Stimulated activated CD8-positive, alpha-beta memory T cell treated with anti-CD3 and anti-CD28 coated beads, Interleukin-15, amount 100 ng/mL, for 48 hours (primary cell): ENCODE measurements at places on chromosomes 5 and 9.
A peak's percentile ranks its signal among the peaks of the same experiment; 100 is the strongest.

DNA sequence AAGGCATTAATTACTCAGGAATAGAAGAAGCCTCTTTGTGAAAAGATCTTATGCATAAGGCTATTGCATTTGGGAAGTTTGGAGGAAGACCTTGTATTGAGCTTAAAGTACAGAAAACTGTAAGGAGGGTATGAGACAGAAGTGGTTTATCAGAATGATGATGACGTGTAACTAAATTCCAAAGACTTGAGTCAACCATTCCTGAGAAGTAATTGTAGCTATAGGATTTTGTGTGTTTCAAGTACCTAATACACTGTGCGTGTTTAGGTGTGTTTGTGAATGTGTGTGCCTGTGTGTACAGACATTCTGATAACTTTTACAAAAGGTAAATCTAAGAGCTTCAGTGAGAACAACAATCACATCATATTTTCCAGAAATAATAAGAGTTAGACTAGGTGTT is 46.5 kb upstream of the IRX2 start:
- DNase-seq = no peak

- peak; percentile 82 for DNase-seq
Measured at GRCh38 chr5:892394-893136, at the start of the genes BRD9 and TRIP13. TSS of gene BRD9 (minus strand) at chr5:892801. CDS start at chr5:892657, 144 bp downstream. TSS of gene TRIP13 (plus strand) at chr5:892884. CDS start at chr5:892999, 115 bp downstream.

GRCh38 chr5:96873449-96873848 is 2.9 kb upstream of the ERAP2 start:
- no peak for DNase-seq

DNA sequence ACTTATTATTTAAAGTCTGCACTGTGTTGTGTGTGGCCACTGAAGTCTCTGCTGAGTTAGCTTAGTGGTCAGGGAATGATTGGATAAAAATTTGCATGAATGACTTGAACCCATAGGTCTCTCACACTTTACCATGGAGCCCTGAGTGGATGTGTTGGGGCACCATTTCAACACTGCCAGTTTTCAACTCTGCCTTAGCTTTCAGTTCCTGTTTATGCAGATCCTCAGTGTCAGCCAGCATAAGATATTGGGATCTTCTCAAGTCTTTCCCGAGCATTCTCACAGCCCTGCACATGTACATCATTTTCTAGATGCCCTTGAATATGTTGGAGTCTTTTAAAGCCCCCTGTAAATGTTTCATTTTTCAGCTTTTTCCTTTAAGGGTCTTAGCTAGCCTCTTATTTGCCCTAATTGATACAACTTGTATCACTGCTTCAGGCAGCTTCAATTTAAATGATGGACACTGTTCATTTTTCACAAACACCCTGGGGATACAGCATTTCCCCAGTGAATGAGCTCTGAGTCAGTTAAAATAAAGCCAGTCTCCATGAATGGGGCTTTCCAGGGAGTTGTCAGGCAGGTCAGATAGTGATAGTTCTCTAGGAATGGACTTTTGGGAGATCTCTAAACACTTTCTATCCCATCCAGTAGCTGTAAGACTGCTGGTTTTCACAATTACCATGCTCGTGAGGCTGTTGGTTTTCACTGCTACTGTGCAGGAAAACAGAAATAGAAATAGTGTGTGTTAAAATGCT is 211.9 kb upstream of the PAPPA start:
- DNase-seq = no peak

- DNase-seq = no peak
Measured at GRCh38 chr5:58759745-58760144, 176.9 kb downstream of the RAB3C start.

- no peak for DNase-seq
Measured at GRCh38 chr5:98827161-98827560, 53.7 kb downstream of the RGMB start.

GRCh38 chr5:173562451-173562850 is 54.0 kb downstream of the BOD1 start:
- DNase-seq = no peak

DNA sequence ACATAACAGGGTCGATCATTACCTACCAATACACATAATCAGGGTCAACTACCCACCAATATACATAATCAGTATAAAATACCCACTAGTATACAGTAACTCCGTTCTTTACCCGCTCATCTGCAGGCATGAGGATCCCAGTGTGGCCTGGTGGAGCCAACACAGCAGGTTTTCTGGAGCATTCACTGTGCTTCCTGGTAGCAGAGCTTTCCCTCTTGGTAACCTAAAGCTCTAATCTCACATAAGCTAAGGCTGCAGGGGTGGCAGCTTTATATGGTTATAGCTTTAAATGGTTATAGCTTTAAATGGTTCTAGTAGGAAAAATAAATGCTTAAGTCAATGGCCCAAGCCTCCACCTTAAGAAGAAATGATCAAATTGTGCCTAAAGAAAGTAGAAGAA is 11.9 kb downstream of the LCN1 start:
- no peak for DNase-seq

DNA sequence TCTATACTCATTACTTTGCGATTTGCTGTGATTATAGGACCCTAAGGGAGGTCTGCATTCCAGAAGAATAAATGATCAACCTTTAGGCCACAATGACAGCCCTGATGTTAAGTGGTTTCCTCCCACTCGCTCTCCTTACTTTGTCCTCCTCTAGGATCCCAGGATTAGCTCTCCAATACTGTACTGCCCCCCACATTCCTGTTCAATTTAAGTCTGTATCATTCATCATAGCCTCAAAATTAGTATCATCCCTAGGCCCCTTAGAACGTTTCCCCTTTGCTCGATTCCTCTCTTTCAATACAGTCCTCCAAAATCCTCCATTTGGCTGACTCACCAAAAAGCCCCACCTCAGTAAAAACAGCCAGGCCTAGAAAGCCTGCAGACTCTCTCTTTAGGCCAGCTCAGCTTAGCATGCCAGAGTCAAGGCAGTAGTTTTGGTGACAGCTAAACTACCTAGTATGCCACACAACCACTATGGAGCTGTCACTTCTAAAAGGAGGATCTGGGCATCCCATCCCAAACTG is 24.4 kb downstream of the RNF145 start:
- DNase-seq = peak; percentile 24
